ENCODE measurements at places on chromosomes 2 and 18. TPM values are rescaled to one million over a fixed set of nuclear protein-coding genes. Genes with fewer than 3 reads are reported as not detected.
A peak's percentile ranks its signal among the peaks of the same experiment; 100 is the strongest.

The QPCT gene
- 5.2 TPM for total RNA-seq

The ALLC gene
- total RNA-seq = not detected

DNA sequence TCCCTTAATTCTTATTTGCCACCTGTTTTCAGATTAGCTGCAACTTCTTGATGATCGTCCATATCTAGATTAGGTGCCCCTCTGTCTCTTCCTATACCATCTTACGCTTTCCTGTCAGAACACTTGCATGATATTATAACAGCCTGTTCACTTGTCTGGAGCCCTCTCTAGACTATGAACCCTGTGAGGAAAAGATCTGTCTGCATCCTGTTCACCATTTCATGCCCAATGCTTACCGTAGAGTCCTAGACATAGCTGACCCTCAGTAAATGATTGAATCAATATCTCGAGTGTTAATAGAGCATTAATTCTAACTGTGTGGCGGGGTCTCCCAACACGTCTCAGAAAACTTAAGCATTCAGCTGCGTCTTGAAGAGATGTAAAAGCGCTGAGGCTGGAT is 31.8 kb upstream of the TMEM17 start:
- no peak for DNase-seq

DNA sequence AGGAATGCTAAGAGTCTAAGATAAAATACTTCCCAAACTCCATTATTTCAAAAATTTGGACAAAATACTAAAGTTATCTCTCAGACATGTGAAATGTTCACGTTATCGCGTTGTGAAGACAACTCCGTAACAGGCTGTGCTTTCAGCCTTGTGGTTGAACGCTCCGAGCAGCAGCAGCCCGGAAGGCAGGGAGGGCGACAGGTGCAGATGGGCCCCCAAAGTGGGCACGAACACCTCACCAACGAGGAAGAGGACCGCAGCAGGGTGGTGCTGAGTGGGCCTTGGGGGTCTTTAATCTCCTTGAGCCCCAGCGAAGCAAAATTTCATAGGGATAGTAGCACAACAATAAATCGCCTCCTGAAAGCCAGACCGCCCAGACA is 1.0 kb upstream of the FAM110C start:
- DNase-seq = no peak

DNA sequence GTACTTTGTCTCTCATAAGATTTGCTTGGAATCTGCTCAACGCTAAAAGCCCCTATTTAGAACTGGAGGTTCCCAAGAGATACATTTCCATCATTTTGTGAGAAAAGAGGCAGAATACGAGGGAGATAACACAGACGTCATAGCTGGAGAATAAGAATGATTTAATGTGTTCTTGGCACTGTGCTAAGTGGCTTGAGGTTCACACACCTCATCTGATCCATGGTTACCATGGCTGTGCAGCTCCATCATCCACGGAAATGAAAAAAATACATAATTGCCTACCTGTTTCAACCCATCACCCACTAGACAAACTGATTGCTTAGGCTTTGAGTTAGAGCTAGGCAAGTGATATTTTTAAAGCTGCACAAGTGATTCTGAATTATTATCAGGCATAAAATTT is 227.6 kb downstream of the SLC8A1 start:
- no peak for DNase-seq

- DNase-seq = no peak
These were observed 49.6 kb upstream of the SLC5A7 start for GRCh38 chr2:107936433-107937359.

GRCh38 chr2:232463701-232464543 is 8.0 kb downstream of the ALPI start:
- peak; percentile 41 for DNase-seq

DNA sequence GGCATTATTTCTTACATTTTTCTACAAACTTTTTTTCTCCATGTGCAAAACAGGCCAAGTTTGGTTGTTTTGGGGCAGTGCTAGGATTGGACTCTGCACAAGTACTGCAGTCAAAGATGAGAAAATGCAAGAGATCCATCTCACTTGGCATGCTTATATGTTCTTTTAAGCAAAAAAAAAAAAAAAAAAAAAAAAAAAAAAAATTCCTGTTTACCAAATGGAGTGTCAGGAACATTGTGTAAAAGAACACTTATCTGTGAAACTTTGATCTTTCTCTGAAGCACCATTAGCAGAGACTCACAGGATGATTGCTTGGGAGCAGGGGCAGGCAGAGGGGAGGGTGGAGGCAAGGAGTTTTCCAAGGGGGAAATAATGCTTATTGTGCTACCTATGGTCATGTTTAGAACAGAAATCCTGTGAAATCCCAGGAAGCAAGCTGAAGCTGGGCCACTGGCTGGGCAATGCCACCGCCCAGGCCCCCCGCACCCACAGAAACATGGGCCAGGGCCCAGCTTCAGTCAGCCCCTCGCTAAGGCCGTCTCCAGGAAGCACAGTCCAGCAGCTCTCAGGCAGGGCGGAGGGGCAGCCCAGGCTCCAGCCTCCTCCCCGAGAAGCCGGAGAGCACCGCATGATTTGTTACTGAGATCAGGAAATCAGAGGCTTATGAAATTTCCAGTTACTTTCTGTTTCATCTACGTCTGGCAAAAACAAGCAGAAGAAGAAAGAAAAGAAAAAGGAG is 229.4 kb downstream of the ZNF516 start:
- DNase-seq = no peak

- no peak for DNase-seq
These were observed 14.4 kb downstream of the ELMOD3 start for GRCh38 chr2:85368921-85369320.

GRCh38 chr2:75002007-75002406 is 43.6 kb downstream of the POLE4 start:
- no peak for DNase-seq

GRCh38 chr18:11955239-11956029 is 25.9 kb upstream of the IMPA2 start:
- DNase-seq = peak; percentile 70

DNA sequence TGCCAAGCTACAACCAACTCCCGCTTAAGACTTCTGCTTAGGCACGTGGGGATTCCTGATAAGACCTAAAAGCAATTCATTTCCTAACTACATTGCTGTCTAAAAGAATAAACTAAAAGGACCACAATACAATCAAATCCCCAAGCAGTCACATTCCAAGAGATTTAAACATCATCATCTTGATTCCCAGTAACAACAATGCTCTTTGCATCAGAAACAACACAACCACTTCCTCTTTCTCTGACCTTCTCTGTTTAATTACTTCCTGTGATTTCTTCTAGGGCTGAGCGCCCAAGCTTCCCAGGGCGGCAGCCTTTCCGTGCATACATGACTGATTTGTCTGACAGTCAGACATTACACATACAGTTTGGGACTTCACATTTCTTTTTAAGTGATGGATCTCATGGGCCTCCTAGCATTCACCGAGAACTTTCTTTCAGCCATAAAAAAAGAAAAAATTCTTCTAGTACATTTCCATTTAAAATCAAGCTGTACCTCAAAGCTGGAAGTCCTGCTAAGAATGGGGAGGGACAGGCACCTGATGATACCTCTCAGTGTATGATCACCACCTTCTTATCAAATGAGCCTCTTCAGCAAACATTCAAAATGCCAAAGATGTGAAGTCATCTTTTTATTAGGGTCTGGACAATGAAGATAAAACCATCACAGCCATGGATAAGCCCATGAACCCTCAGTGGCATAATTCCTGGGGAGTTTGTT is 11.5 kb downstream of the SPRED2 start:
- no peak for DNase-seq

GRCh38 chr2:211545582-211545981 is 989.2 kb downstream of the CPS1 start:
- no peak for DNase-seq
